Dermis lymphatic vessel endothelial cell (primary cell): ENCODE measurements at places on chromosomes 1 and 21. TPM values are rescaled to one million over a fixed set of nuclear protein-coding genes. Genes with fewer than 3 reads are reported as not detected.

The RSPO1 gene
- not detected in 2 replicates for total RNA-seq

The CHI3L1 gene
- total RNA-seq, result not detected in 2 replicates

The IVL gene
- not detected in 2 replicates for total RNA-seq

The PLA2G2C gene
- not detected in 2 replicates for total RNA-seq

The PCBP3 gene
- 0.09 and 0.54 TPM in 2 replicates for total RNA-seq

The EVI5 gene
- 24.6 and 27.6 TPM in 2 replicates for total RNA-seq

The GGPS1 gene
- total RNA-seq, result 18.7 and 22.0 TPM in 2 replicates

The INPP5B gene
- total RNA-seq, result 23.5 and 24.3 TPM in 2 replicates

The LSM10 gene
- 6.9 and 7.6 TPM in 2 replicates for total RNA-seq

The RGS13 gene
- total RNA-seq, result not detected in 2 replicates

The AMY2B gene
- 1.1 and 2.9 TPM in 2 replicates for total RNA-seq

The LIPI gene
- not detected in 2 replicates for total RNA-seq

The SNX7 gene
- 30.3 and 34.1 TPM in 2 replicates for total RNA-seq

The PIAS3 gene
- total RNA-seq, result 4.3 and 5.8 TPM in 2 replicates
